Esophagus muscularis mucosa (tissue), 4 donors: ENCODE measurements at places on chromosomes 12 and 14. TPM values are rescaled to one million over a fixed set of nuclear protein-coding genes. Genes with fewer than 3 reads are reported as not detected.

The B4GALNT1 gene
- 4.2 TPM for total RNA-seq

DNA sequence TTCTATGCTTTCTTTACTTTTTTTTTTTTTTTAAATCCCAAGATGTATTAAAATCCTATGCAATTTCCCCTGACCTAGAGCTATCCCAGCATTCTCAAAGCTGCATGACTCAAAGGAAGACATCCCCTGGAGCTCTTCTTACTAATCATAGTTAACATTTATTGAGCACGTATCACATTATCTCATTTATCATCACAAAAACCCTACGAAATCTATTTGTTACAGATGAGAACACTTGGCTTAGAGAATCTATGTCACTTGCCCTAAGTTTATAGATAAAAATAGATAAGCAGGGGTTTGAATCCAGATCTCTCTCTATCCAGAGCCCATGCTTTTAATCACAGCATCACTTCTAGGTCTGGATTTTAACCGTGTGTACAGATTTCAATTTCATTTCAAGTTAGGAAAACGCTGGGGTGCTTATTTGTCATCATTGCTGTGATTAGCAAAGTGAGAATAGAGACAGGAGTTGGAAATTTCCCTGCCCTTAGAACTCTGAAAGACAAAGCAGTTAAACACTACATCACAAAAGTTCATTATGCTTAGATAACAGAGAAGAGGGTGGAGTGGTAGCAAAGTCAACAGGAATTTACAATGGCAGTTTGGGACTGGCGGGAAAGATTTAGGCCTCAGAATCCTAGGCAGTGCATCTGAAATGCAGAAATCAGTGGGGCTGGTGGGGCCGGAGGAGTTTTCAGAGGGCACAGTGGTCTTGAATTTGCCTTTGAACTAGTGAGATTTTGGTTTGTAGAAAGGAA is 177.7 kb upstream of the FRMD6 start:
- no peak for DNase-seq

GRCh38 chr14:95496690-95497259 is 19.7 kb downstream of the SYNE3 start:
- DNase-seq, result no peak

DNA sequence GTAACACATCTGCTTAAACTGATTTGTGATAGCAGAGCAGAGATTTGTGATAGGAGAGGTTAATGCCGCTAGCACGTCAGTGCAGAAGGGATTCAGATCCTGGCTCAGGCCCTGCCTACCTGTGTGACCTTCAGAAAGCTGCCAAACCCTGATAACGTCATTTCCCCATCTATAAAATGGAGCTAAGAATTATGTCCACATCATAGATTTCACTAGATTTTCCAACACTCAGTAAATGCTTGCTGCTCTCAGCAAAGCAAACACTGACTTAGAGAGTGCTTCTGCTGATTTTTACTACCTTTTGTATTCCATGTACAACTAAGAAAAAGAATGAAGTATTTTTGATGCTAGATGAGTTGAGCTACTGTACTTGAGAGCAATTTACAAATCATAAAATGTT is 261.4 kb downstream of the ITPR2 start:
- DNase-seq, result peak; percentile 50

The AGAP2 gene
- 2.5 TPM for total RNA-seq

DNA sequence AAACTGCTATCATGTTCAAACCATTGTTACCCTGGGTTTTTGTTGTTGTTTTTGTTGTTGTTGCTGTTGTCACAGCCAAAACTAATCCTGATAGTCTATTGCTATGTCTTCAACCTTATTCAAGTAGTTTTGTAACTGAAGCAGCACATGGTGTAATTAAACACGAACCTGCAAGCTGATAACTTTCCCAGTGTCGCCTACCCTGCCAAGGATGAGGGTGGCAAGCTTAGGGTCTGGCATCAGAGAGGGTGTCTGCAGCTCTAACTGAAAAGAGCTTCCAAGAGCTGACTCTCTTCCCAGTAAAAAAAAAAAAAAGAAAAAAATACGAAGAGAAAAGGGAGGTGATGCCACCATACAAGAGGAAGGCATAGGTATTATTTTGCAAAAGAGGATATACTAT is 86.3 kb upstream of the BCL2L14 start:
- DNase-seq, result no peak

DNA sequence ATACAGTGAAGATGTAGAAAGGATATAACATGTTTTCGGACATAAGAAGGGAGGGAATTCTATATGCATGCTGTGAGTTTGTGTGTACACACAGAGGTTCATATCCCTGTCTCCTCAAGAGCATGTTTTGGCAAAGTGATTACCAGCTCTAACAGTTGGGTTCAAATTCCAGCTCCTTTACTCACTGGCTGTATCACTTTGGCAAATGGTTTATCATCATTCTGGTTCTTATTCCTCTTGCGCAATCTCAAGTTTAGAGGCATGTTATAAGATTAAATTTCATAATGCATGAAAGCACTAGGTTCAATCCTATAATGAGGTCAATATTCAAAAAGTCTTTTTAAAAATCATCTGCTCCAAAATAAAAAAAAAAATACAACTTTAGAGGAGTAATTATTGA is 107.7 kb upstream of the LRFN5 start:
- no peak for DNase-seq

- no peak for DNase-seq
Observed at GRCh38 chr12:47095446-47096236, 15.9 kb upstream of the AMIGO2 start.

- DNase-seq, result no peak
Observed at GRCh38 chr12:68139001-68139400, 20.5 kb downstream of the IFNG start.

The CEBPE gene
- not detected for total RNA-seq

The EIF2S3B gene
- 0.17 TPM for total RNA-seq

GRCh38 chr12:29700761-29701481 is 82.8 kb downstream of the TMTC1 start:
- DNase-seq, result no peak

The ALX1 gene
- total RNA-seq, result 0.34 TPM
